ENCODE measurements at places on chromosomes 6 and 20. TPM values are rescaled to one million over a fixed set of nuclear protein-coding genes. Genes with fewer than 3 reads are reported as not detected.

DNA sequence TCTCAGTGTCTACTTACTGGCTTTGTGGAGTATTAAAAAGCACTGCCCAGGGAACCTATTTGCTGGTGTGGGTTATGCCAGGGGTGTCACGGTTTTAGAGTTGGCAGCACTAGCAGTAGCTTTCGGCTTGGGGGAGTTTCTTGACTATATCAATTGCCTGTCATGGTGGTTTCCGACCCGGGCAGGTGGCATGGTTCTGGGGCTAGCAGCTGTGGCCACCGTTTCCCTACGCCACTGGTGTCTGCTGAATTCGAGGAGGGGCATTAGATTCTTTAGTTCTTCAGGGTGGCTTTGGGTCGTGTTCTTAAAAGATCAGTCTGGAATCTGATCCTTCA is 55.6 kb upstream of the FOXC1 start:
- no peak for DNase-seq

Gene MOCS3
- 11.7 TPM for total RNA-seq

- no peak for DNase-seq
Measured at GRCh38 chr6:116948533-116949304, 71.7 kb downstream of the RFX6 start.

GRCh38 chr20:36571564-36572504 is 1.6 kb upstream of the TGIF2 start:
- no peak for DNase-seq

DNA sequence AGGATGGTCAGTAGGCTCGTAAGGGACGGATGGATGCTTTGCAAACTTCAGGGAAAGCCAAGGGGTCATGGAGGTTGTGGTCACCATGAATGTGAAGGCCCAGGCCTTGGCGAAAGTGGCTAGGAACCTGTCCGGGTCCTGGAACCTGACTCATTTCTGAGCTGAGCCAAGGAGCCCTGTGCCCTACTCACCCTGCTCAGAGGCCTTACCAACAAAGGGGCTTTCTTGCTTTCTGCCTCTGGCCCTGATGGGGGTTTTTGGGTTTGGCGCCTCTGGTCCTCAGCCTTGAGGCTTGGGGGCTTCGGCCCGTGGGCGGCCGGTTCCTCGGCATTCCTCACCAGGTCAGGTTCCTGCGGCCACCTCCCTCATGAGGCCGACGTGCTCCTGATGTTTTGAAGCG is 155.1 kb downstream of the DTNBP1 start:
- DNase-seq, result no peak

GRCh38 chr6:26027491-26028211 is 59.6 kb upstream of the HFE start:
- DNase-seq, result no peak

Gene FAM83C
- total RNA-seq, result not detected
